Stimulated activated CD8-positive, alpha-beta memory T cell treated with anti-CD3 and anti-CD28 coated beads, Interleukin-4, amount 100 ng/mL, for 4 hours (primary cell): ENCODE measurements at places on chromosomes 4 and X.

DNA sequence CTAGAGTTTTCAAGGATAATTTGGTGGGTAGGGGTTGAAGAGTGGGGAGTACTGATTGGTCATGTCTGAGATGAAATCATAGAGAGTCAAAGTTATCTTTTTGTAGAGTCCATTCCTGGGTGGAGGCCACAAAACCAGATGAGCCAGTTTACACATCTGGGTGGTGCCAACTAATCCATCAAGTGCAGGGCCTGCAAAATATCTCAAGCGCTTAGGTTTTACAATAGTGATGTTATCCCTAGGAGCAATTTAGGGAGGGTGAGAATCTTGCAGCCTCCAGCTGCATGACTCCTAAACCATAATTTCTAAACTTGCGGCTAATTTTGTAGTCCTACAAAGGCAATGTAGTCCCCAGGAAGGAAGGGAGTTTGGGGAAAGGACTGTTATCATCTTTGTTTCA, 988.3 kb upstream of the LCORL start:
- no peak for DNase-seq

- no peak for DNase-seq
These were observed 565.2 kb downstream of the PCDH18 start for GRCh38 chr4:136967069-136967468.

GRCh38 chr4:109368661-109369060, 65.0 kb upstream of the SEC24B start:
- no peak for DNase-seq

DNA sequence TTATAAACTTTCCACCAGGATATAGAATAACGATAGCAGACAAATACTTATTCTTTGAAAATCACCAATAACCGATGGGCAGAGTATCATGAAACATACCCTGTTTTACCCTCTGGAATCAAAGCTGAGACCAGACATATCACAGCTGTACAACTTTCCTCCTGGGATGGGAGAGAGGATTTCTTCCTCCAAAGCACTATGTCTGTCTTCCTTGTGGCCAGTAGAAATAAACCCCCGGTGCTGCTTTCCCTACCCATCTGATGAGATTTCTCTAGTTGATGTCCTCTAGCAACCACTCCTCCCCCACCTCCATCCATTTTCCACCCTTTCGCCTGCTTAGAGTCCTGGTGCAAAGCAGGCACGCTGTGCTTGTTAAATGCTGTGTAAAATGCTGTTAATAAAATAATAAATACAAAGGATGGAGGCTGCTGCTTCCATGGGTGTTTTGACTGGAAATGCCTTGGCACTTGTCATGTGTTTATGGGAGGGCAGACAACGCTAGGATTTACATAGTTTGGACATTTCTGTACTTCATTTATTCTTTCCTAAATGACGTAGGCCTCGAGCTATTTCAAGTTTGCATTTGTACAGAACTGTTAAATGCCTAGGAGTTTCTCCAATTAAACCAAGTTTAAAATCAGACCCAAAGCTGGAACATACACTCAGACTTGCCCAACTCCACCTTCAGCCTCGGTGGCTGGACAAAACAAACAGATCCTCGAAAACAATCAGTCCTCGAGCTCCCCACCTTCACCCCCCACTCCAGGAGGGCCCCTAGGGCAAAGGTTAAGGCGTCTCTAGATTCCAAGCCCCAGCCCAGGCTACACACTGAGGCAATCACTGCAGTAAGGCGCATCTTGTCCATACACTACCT, 10.1 kb downstream of the BCOR start:
- DNase-seq: no peak

GRCh38 chrX:20309806-20310205, 43.1 kb upstream of the RPS6KA3 start:
- DNase-seq: no peak

GRCh38 chr4:85736571-85736970, 261.6 kb downstream of the ARHGAP24 start:
- DNase-seq: no peak

DNA sequence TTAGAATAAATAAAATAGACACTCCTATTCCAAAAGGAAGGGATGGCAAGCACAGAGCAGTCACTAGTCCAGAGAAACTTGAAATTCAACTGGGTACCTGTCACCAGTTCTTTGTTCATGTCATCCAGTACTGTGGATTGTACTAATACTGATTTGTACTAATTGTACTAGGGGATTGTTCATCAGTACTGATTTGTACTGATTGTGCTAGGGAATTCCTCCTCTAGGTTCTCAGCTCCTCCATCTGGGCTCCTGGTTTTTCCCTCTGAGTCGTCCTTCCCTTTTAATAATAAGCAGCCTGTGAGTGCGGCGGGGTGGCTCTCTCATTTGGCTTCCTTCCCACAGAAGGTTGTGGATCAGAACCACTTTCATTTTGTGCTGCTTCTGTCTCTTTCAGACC, 31.0 kb upstream of the SOD3 start:
- DNase-seq: no peak

GRCh38 chr4:125368671-125369081, 53.9 kb downstream of the FAT4 start:
- no peak for DNase-seq

DNA sequence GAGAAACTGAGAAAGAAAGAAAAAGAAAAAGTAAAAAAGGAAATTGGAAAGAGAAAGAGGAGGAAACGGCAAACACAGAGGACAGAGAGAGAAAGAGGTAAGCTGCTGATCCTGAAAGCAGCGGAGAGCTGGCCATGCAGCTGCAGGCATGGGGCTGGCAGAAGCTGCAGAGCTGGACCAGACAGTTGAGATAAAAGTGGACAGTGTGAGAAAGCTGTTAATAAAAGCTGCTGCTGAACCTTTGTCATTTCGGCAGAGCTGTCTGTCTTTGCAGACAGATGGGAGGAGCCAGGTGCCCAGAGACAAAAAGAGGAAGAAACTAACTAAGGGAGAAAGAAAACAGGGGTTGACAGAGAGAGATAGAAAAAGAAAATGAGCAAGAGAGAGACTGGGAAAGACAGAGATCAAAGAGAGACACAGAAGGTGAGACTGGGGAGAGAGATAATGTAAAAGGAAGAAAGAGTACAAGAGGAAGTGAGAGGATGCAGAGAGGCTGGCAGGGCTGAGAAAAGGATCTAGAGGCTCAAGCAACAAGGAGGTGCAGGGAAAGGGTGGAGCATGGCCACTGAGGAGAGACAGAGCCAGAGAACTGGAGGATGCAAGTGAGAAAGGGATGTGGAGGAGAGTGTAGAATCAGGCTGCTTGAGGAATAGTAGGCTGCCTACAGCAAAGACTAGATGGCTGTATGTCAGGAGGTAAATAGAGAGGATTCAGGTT, 376.8 kb upstream of the FGF16 start:
- DNase-seq: no peak

- no peak for DNase-seq
These were observed 166.5 kb downstream of the PRR32 start for GRCh38 chrX:126985981-126986380.

- DNase-seq: no peak
These were observed 31.3 kb downstream of the PHF8 start for GRCh38 chrX:54012830-54013500.

DNA sequence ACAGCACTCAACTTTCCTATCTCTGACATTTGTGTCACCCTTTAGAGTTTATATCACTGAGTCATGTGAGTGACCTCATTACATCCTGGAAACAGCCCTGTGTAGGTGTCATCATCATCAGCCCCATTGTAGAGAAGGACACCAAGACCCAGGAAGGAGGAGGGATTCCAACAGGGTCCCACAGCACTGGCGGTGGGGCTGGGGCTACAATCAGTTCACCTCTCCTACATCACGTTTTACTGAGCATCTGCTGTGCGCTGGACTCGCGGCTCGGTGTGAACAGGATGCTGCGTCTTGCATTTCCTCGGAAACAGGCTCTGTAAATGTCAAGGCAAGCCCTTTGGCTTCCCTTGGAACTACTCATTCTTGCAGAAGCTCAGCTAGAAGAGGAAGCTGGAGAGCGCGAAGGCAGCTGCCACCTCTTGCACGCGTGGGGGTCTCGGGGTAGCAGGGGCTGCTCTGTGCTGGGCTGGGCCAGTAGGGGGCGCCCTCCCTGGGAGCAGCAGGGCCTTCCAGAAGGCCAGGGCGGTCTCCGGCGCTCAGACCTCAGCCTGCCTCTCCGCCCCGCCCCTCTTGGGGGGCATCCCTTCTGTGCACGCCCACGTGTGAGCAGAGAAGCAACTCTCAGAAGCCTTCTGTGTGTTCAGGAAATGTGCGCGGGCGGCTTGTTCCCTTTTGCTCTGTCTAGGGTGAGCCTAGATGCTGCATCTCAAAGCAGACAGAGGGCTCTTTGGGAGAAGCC, 29.0 kb downstream of the REELD1 start:
- peak; percentile 46 for DNase-seq

- DNase-seq: no peak
These were observed 92.5 kb downstream of the TLL1 start for GRCh38 chr4:165965503-165965902.

- no peak for DNase-seq
These were observed 85.5 kb downstream of the BCOR start for GRCh38 chrX:40012039-40012867.

GRCh38 chrX:37420756-37421155, 71.6 kb downstream of the PRRG1 start:
- DNase-seq: no peak

DNA sequence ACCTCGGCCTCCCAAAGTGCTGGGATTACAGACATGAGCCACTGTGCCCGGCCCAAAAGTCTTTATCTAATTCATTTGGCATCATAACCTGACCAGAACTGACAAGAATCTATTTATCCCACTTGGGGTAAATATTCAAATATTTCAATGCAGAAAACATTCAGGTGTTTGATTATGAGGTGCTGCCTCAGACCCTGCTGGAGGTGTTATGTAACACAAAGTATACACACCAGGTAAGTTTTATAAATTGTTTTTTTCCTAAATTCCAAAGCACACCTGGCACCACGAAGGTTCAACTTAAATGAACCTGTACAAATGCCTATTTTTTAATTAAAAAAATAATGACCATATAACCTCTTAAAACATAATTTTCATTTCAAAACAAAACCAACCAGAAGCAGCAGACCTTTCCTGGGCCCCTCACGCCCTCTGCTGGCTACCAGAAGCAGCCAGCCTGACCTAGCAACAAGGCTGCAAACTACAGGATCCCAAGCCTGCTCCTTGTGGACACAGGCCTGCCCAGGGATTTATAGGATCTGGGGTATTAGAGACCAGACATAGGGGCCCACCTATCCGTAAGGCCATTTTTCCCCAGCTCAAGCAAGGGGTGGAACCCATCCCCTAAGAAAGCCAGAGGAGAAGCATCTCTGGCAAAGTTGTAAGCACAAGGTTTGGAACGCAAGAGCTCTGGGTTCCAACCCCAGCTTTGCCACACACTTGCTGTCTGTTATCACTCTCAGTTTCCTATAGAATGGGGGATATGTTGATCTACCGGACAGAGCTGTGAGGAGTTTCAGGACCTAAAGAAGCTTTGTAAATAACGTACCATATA, 11.7 kb downstream of the OTUD5 start:
- DNase-seq: no peak

- DNase-seq: no peak
These were observed 173.0 kb downstream of the COX18 start for GRCh38 chr4:72896515-72896914.

GRCh38 chrX:154372612-154373022, 1.8 kb downstream of the FLNA start:
- DNase-seq: no peak

GRCh38 chr4:1337951-1338751, 8.9 kb upstream of the UVSSA start:
- no peak for DNase-seq

DNA sequence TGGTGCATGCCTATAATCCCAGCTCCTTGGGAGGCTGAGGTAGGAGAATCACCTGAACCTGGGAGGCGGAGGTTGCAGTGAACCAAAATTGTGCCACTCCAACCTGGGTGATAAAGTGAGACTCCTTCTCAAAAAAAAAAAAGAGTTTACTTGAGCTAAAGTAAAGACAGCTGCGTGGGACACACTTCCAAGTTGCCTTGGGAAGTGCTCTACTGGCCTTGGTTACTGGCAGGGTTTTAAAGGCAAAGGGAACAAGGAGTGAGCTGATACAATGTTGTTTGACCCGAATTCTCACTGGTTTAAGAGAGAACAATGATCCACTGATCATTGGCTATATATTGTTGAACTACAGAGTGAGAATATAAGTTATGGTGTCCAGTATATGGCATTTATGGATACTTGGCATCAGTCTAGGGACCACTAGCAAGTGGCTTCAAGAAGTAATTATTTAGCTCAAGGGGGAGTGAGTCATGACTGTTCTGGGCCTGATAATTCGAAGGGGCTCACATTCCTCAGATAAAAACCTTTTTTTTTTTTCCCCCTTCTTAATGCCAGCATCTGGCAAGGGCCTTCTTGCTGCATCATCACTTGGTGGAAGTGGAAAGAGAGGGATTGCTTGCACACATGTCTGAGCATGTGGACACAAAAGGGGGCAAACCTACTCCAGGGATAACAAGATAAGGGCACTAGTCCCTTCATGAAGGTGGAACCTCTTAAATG, 32.3 kb downstream of the GRK4 start:
- no peak for DNase-seq

DNA sequence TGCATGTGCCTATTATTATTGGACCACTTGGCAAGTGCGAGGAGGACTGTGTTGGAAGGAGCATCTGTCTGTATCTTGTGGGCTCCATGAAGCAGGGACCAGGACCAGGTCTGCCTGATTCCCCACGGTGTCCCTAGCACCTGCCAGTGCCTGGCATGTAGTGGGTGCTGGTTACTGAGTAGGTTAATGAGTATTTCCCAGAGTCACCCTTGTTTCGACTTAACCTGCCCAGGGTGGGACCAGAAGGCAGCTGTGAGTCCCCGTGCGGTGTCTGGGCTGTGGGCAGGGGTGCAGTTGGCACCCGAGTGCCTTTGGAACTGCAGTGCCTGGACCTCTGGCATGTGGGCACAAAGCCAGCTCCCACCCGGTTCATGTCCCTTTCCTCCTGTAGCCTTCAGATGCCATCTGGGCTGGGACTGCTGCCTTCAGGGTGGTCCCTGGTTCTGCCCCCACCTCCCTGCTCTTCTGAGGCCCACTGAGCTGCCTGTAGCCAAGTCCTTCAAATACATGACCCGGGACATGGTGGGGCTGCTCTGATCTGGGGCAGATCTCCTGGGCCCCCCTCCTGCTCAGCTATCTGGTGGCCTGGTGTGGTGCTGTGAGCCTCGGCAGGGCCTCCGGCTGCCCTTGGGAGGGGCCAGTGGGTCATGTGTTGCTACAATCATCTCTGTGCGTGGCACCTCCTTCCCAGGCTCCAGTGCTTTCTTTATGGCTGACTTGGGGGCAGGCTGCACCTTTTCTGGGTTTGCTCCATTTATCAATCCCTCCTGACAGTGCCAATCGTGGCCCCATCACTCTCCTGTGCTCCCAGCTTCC, 53.0 kb upstream of the SORCS2 start:
- DNase-seq: no peak

DNA sequence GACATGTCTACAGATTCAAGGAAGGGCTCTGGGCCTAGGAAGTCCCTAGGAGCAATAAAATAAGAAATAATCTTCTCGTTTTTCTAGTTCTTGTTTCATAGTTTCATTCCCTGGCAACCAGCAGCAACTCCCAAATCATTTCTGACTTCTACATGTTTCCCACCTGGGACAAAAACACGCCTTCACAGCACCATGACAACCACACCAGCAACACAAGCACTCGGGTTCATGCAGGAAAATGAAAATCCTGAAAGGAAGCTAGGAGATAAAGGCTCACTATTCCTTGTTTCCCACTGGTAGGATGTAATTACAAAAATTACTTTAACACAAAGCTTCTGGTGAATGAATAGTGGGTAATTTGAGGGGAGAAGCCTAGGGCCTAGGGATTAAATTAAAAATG, 158.9 kb downstream of the ADAMTS3 start:
- no peak for DNase-seq

- DNase-seq: no peak
These were observed 21.2 kb upstream of the TRPC5OS start for GRCh38 chrX:111854556-111855490.
